ENCODE measurements at places on chromosomes 16 and 17.

DNA sequence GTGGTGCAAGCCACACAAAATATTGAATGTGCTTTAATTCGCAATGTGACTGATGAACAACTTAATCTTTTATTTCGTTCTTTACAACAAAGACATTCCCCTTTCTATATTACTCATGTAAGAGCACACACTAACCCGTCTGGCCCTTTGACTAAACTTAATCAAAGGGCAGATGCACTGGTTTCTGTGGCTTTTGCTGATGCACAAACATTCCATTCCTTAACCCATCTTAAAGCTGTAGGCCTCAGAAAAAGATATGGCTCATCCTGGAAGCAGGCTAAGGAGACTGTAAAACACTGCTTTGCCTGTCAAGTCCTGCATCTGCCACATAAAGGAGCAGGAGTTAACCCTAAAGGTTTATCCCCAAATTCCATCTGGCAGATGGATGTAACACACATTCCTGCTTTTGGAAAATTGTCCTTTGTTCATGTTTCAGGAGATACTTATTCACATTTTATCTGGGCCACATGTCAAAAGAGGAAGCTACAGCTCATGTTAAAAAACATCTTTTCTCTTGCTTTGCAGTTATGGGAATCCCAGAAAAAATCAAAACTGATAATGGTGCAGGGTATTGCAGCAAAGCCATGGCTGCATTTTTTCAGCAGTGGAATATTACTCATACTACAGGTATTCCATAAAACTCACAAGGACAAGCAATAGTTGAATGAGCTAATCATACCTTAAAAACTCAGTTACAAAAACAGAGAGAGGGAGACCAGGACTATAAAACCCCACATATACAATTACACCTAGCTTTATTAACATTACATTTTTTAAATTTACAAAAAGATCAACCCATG lies 137.2 kb downstream of the AHSP start:
- no peak for DNase-seq

DNA sequence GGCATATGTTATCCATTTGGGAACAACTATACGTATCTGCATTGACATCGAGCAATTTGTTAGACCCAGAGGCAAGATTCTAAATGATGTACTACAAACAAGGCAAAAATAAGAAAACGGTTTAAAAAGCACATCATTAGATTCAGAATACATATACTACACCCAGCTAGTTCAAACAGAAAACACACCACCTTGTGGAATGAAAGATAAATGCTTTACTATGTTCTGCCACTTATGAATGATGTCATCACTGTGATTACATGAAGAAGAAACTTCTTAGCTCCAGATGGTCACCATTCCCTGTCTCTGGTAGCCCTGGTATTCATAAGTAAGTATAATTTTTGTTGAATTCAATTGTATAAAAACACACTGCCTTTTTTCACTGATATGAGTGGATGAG lies 7.8 kb downstream of the NACA2 start:
- peak; percentile 46 for DNase-seq

- no peak for DNase-seq
Measured at GRCh38 chr17:17033466-17033865, 8.8 kb upstream of the MPRIP start.

DNA sequence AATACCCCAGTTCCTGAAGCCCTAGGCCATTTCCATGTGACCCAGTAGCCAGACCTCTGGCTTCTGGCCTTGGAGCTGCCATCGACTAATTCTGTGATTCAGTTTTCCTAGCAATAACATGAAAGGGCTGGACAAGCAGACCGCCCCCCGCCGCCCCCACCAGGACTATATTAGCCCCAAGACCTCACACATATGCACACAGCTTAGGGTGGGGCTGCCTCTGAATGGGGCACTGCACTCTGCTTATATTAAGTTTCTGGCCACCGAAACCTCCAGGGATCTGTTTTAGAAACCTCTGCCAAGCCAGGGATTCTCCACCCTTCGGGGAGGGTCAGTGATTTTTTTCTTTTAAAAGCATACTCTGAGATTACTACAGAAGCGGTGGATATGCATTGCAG lies 2.3 kb downstream of the RAB11FIP4 start:
- no peak for DNase-seq
